Cerebellar cortex (tissue), 1 donor: ENCODE measurements at places on chromosomes 12 and 14.
A peak's percentile ranks its signal among the peaks of the same experiment; 100 is the strongest.

- DNase-seq = peak; percentile 59
These were observed 268 bp downstream of the NDUFB1 start for GRCh38 chr14:92121207-92121669.

GRCh38 chr12:20000229-20000849 is 368.0 kb upstream of the PDE3A start:
- no peak for DNase-seq

GRCh38 chr14:92108345-92109254 is 2.2 kb upstream of the ATXN3 start:
- DNase-seq = no peak

DNA sequence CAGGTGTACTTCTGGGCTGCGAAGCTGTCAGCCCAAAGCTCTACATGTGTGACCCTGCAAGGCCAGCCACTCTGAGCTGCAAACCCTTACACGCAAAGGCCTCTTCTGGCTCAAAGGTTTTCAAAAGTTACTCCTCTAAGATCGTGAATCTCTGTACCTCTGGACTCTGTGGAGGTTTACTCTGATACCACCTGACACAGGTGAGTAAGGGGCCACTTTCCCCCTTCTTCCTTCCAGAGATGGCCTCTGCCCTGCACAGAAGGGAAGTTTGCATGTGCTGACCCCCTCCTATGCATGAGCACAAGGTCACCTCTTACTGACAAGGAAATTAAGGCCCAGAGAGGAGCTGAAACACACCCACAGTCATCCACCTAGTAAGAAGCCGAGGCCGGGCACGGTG is 14.5 kb downstream of the ITPK1 start:
- DNase-seq = no peak

GRCh38 chr12:31749024-31749704 is 20.3 kb upstream of the AMN1 start:
- DNase-seq = no peak
